ENCODE measurements at places on chromosomes 13 and 19.

DNA sequence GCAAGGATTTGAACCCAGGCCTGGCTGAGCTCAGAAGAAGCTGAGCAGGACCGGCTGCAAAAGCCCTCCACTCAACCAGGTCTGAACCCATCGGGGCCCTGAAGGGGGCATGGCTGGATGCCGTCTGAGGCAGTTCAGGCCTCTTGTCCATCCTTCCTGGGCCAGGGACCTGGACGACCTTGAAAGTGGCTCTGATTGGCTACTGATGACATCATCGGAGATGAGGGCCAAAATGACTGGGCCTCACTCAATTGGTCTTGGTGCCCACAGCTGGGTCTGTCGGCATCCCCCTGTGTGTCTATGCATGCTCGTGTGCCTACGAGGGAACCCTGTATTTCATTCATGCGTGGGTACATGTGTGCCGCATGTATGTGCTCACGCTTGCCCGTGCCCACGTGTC is 71.8 kb downstream of the PTPRS start:
- no peak for DNase-seq

DNA sequence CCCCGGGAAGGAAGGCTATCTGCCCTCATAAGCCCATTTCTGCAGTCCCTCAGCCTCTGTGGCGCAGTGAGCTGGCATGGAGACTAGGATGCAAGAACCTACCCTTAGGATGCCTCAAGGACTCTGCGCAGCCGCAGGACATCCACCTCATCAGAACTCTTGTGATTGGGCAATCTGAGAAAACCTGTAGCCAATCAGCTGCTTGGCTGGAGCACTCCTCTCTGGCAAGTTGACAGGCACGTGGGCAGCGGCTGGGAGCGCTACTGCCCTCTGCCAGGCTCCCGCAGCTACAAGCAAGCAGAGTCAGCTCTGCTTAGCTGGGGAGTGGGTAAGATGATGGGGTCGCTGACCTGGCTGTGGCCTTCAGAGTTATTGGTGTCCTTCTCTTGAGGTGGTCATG is 1.5 kb upstream of the ECSIT start:
- DNase-seq = peak; percentile 40

- no peak for DNase-seq
These were observed 1358.1 kb downstream of the EFNB2 start for GRCh38 chr13:105177265-105177900.

DNA sequence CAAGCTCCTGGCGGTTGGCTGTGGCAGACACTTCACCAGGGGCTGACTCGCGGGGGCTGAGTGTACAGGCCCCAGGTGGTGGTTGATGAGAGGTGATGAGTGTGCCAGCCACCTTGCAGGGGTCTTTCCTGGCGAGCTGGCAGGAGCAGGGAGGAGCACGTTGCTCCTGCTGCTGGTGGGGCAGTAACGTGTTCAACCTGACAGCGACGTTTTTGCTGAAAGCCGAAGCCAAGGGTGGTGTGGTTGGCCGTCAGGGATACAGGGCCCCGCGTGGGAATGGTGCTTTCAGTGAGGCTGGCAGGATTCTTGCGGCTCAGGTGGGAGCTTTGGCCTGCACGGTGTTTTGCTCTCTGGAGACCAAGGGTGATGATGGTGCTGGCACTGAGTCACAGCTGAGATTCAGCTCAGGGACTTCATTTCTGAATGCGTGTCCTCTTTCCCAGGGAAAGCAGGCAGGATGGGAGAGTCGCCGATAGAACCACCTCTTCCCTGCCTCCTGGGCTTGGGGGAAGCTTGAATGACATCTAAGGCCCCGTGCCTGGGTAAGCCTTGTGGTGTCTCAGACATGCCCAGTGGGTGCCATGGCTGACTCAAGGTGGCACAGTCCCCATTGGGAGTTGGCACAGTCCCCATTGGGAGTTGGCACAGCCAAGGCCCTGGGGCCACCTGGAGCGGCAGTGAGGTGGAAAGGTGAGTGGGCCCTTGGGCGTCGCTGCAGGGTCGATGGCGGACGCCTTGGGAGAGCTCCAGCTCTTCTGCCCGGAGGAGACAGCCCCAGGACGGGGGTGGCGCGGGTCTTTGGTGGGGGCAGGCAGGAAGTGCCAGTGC is 8.8 kb downstream of the DAZAP1 start:
- no peak for DNase-seq

- no peak for DNase-seq
These were observed 107.5 kb downstream of the PCDH17 start for GRCh38 chr13:57739089-57739488.

- DNase-seq = no peak
These were observed 1115.9 kb upstream of the PCDH9 start for GRCh38 chr13:68345963-68346531.
